Midbrain (tissue), 1 donor: ENCODE measurements at places on chromosomes 1 and 21.

DNA sequence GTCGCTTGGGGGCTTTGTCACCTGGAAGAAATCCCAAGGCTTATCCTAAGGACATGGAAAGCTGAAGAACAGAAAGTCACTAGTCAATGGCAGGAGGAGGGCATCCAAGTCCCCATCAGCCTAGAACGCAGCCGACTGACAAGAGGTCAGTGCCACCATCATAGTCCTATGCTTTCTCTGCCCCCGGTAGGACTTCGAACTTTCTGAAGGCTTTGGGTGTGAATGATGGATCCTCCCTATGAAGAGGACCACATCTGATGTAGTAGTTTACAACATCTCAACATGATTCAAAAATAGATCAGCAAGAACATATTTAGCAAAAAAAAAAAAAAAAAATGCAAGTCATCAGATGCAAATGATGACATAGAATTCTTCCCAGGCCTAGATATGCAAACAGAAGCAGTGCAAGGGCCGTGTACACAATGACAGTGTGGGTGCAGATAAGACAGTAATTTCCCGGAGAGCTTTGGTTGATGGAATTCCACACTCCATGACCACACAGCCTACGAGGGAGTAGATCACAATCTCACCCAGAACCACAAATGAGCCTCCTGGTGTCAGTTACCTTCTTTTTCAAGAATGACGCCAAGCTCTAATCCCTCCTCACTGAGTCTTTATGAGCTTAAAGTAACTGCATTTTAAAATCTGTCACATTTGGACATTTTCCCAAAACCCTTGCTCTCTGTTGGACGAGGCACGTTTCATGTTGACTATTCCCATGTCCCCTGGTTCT, 88.2 kb downstream of the PSMG1 start:
- no peak for DNase-seq

DNA sequence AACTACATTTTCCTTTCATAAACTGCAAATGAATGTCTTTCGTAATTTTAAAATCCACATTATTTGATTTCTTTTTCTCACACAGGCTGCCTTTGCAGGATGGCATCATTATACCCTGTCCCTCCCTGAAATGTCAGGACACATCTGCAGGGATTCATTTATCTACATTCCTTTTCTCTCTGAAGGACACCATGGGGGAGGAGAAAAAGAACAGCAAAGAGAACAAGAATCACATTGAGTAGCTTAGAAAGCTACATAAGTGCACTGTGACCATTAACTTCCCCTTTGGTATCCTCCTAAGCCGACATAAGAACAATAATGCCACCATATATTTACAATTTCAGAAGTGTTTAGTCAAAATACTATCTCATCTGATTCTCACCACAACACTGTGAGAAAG, 129.5 kb downstream of the PIGK start:
- no peak for DNase-seq

DNA sequence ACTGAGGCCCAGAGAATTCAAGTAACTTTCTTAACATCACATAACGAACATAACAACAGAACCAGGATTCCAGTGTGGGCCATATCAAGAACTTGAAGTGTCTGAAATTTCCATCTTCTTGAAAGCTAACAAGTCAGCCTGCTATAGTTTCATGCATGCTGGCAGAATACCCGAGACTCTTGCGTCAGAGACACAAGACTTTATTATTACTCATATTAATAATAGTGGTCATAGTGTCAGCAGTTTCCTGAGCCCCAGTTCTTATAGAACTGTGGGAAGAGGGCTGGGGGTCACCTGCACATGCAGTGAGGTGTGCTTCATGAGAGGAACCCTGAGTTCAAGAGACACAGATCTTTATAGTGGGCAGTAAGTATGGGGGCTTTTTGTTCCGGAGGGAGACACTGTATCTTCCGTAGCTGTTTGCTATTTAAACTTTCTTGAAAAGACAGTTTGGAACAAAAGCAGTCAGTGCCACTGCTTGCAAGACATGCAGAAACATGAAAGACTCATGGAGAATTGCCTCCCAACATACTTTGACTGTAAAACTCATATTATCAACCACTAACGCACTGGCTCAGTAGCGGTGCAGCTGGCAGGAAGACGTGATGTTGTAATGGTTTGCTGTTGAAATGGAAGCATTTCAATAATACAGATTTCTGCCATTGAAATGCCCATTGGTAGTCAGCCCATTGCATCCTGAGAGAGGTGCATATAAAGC, 339.2 kb downstream of the ADGRL2 start:
- no peak for DNase-seq

DNA sequence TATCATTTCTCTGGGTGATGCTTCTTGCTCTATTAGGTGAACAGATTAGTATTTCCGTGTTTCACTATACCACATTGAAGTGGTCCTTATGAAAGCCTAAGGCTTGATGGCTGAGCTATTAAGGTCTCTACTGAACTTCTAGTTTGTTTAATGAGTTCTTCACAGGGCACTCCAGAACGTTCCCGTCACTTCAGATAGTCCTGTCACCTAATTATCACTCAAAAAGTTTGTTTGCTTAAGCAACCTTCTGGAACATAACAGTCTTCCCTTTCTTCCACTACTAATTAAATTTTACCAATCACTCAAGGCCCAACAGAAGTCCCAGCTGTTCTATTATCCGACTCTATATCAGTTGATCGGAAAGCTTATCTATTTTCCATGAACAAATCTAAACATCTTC, 104.6 kb upstream of the ZC3H11B start:
- no peak for DNase-seq

DNA sequence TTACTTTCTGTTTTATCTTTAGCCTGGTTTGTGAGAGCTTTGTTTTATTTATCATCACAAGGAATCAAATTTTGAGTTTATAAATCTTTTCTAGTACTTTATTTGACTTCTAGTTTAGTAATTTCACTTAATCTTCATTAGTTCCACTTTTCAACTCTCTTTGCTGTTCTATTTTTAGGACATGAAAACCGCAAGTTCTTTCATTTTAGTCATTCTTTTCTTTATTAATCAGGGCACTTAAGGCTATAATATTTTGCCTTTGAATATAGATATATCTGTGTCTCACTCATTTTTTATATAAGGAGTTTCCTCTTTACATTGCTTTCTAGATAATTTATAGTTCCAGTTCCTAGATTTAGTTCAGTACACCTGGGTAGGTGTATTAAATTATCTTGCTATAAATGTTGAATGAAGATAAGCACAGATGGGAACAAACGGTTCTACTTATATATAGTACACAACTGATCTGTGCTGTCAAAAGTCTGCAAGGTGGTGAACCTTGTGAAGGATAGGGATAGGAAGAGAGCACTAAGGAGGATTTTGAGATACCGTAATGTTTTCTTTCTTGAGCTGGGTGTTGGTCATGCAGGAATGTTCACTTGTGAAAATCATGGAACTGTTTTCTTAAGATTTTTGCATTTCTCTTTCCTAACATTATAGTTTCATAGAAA, 402.3 kb downstream of the RYR2 start:
- DNase-seq, result no peak

- DNase-seq, result no peak
Measured at GRCh38 chr1:213761845-213762407, 225.8 kb upstream of the PROX1 start.

GRCh38 chr21:33964706-33965325, 49.2 kb upstream of the ATP5PO start:
- no peak for DNase-seq
